ENCODE measurements at places on chromosomes 16 and 17.

- DNase-seq: no peak
Observed at GRCh38 chr17:67312265-67312664, 54.1 kb downstream of the PSMD12 start.

DNA sequence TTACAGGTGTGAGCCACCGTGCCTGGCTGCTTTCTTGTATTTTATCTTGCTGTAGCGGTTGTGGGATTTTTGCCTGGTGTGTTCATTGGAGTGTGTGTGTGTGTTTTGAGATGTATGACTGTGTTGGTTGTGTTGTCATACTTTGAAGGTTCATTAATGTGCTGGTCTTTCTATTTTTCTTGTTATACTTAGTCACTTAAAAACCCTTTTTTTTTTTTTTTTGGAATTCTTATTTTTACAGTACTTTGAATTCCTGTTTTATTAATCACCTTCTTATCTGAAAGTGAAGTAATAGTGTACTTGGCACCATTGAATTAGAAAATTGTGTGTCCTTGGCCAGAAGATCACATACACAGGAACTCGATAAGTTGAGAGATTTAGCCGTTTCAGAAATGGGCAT, 30.2 kb downstream of the TENT4B start:
- DNase-seq: no peak

- no peak for DNase-seq
Observed at GRCh38 chr17:39566094-39566850, 41.4 kb downstream of the NEUROD2 start.

- no peak for DNase-seq
Observed at GRCh38 chr16:3012828-3013420, at the start of gene CLDN9. TSS of gene CLDN9 (plus strand) at chr16:3012923. CDS start at chr16:3013363, 440 bp downstream.

- DNase-seq: no peak
Observed at GRCh38 chr16:67928147-67928546, 3.5 kb downstream of the CTRL start.

- DNase-seq: no peak
Observed at GRCh38 chr16:58389724-58390123, 2.5 kb upstream of the GINS3 start.

DNA sequence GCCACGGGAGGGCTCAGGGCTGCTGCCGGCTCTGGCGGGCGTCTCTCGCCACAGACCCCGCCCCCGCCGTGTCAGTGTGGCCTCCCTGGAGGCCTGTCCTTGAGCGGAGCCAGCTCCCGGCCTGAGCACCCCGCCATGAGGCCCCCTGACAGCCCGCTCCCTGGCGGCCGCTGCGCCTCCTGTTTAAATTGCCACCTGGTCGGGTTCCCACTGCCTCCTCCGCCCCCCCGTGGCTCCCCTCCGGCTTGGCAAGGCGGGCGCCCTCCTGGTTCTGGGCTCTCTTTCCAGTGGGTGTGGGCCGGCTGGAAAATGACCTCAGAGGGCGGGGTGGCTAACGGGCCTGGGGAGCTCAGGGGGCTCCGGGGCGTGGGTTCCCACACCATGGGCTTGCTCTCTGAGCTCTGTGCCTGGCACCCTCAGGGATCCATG, 42.1 kb upstream of the SSTR5 start:
- DNase-seq: no peak

- DNase-seq: no peak
Observed at GRCh38 chr16:12255919-12256665, 279.6 kb downstream of the SNX29 start.

DNA sequence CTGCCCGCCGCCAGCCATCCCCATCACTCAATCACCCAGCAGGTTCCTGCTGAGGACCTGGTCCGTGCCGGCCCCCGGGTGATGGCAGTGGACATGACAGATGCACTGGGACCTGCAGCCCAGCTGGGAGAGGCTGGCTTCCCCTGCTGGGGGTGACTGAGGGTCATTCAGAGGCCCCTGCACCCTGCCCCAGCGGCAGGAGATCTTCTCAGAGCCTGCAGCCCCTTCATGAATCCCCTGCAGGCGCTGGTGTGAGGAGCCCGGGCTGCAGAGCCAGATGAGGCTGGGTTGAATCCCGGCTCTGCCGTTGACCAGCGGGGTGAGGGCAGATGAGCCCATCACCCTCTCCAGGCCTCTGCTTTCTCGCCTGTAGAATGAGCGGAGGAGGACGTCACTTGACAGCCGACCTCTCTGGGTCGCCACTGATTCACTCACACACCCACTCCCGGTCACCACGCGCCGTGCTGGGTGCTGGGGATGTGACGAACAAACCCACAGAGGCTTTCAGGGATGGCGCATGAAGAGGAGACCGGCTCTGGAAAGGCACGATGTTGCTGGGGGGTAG, 95.2 kb upstream of the CIBAR2 start:
- DNase-seq: no peak

- no peak for DNase-seq
Observed at GRCh38 chr16:11049396-11050059, 105.2 kb downstream of the CLEC16A start.

DNA sequence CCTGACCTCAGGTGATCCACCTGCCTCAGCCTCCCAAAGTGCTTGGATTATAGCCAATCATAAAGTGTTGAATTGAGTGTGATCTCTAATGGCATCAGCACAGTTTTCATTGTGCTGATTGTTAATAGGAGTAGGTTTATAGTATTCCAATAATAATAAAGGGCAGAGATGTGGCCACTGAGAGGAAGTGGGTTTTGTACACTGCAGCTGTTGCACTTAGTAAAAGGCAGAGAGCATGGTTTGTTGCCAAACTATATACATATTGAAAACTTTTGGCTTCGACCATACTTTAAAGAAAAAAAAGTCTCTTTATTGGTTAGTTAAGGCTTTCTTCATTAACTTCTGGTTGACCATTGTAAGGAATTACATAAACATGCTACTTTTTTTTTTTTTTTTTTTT, 185.9 kb downstream of the CDK5R1 start:
- no peak for DNase-seq

- DNase-seq: peak; percentile 46
Observed at GRCh38 chr16:15765880-15766279, 90.9 kb downstream of the MYH11 start.

- DNase-seq: no peak
Observed at GRCh38 chr16:80971819-80972218, 34.9 kb downstream of the CMC2 start.

GRCh38 chr16:28879261-28879840, 1.1 kb downstream of the ATP2A1 start:
- DNase-seq: no peak

DNA sequence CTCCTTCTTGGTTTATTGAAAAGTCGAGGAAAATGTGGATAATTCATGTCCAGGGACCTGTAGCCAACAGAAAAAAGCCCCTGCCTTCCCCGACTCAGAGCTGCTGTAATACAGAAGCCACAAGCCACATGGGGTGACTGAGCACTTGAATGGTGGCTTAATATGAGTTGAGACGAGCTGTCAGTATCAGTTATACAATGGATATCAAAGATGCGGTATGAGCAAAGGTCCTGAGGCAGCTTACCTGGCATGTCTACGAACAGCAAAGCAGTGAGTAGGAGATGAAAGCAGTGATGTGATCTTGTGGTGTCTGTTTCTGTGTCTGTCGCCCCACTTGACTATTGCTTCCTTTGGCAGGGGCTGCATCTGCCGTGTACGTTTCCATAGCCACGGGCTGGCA, 12.2 kb upstream of the RMI2 start:
- no peak for DNase-seq

DNA sequence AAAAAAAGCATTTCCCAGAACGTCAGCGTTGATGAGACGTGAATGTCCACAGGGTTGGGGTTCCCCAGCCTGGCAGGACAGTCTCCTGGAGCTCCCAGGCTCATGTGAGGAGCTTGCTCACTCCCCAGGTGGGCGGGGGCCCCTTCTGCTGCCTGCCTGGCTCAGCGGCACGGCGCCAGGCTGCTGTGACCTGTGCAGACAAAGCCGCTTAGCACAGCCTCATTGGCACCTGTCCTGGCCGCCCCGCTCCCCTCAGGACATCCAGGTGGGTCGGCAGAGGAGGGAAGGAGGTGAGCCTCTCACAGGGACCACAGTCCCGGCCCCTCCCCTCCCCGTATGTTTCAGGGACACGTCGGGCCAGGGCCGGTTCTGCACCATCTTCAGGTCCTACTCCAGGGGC, 12.9 kb upstream of the WFIKKN1 start:
- no peak for DNase-seq

- DNase-seq: no peak
Observed at GRCh38 chr16:3797473-3797872, 80.1 kb upstream of the TRAP1 start.

- DNase-seq: no peak
Observed at GRCh38 chr17:50668025-50668837, 33.5 kb downstream of the ABCC3 start.

- no peak for DNase-seq
Observed at GRCh38 chr16:88456356-88457292, 3.5 kb downstream of the ZFPM1 start.

GRCh38 chr16:10828851-10829366, 10.3 kb upstream of the TVP23A start:
- DNase-seq: peak; percentile 78

- DNase-seq: no peak
Observed at GRCh38 chr17:49635121-49635520, 42.8 kb downstream of the SPOP start.

DNA sequence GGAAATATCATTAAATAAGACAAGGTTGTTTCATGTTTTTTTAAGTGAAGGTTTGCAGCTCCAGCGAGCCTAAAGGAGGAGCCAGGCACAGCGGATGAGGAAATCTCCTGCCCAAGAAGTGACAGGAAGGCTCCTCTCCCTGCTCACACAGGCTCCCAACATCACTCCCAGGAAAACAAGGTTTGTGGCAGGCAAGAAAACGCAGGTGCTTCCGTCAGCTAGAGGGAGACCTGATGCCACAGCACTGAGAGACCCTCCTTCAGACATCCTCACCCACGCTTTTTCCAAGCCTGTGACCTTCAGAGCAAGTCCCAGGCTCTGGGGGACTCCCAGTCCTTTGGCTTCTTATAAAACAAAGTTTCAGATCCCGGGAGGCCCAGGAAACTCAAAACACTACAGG, 89.7 kb downstream of the ZNF423 start:
- no peak for DNase-seq

DNA sequence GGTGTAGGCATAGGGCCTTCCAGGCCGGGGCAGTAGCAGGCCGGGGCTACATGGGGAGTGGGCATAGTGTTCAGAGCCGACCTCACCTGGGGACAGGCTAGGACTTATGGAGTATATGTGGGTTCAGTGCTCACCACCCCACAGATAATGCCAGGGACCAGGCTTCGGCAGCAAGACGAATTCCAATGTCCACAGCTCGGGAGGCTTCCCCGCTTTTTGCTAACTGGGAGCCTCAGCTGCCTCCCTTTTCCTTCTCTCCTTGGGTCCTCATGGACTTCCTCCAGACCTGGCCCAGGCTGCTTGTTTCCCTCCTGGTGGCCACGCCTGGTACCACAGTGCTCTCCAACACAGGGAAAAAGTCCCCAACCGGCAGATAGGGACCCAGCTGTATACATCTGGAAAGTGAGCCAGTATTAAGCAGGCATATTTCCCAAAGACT, 20.1 kb upstream of the SLC46A1 start:
- DNase-seq: no peak

GRCh38 chr17:16354585-16354984, 1.3 kb upstream of the CENPV start:
- no peak for DNase-seq

DNA sequence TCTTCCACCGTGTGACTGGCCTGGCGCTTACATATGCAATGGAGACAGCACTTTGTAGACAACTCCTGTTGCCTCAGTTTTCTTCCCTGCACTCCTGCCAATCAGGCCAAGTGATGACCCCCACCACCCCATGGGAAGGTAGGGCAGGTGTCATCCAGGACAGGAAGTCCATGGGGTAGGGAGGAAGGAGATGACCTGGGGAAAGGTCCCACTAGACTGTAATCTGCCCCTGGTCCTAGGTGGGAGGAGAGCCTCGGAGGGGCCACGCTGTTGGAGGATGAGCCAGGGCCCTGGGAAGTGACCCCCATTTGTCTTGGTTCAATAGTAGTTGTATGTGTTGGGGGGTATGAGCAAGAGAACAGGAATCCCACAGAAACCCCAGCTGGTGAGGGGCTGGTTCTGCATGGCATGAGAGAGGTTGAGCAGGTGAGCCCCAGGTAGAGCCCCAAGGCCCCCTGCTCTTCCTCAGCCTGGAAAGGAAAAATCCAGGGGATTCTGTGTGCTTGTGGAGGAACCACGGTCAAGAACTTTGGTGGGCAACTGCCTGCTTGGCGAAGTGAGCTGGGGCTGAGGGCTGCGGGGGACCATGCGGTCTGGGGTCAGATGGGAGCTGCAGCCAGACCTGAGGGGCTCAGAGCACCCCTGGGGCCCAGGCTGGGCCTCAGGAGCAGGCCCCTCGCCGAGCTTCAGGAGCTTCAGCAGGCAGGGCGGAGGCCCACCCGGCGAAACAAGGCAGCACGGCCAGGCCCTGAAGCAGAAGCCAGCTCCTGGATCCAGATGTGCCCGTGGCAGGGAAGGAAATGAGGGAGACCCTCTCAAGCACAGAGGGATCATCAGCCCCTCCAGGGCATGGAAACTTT, 50.7 kb downstream of the NT5M start:
- no peak for DNase-seq

- DNase-seq: no peak
Observed at GRCh38 chr16:1510272-1510671, 17.1 kb downstream of the TELO2 start.

DNA sequence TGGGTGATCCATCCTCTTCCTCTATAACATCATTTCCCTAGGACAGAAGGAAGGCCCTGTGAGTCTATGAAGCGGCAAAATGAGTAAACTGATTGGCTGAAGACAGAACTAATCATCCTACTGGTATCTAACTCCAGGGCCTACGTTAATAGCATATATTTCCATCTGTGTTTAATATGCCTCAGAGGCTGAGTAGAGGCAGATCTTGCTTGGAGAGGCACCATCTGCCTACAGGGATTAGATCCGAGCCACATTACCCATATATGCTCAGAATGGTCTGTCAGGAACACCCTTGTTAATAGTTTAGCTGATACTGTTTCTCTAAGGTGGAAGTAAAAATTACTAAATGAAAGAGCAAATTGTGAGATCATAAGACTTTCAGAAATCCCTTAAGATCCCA, 13.2 kb upstream of the FOXJ1 start:
- DNase-seq: no peak

DNA sequence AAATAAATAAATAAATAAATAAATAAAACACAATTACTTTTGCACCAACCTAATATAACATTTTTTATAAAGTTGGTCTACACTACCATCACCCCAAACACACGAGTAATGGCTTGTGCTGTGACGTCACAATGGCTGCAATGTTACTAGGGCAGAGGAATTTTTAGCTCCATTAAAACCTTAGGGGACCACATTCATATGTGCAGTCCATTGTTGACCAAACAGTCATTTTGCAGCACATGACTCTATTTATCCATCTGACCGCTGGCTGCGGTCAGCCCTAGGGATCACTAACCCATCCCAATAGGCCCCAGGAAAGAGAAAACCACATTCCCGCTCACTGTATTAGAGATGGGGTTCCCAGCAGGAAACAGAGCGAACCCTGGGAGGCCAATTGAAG, 9.6 kb downstream of the CDH5 start:
- no peak for DNase-seq

- peak; percentile 59 for DNase-seq
Observed at GRCh38 chr17:34254651-34255380, at the start of gene CCL2. TSS of gene CCL2 (plus strand) at chr17:34255285. CDS start at chr17:34255350, 65 bp downstream.

All from gastrocnemius medialis (tissue), 4 donors.